GM04504 (cell line): ENCODE measurements at places on chromosomes 6 and 20.

- DNase-seq: no peak
These were observed 277.2 kb downstream of the PRKN start for GRCh38 chr6:162450358-162450757.

DNA sequence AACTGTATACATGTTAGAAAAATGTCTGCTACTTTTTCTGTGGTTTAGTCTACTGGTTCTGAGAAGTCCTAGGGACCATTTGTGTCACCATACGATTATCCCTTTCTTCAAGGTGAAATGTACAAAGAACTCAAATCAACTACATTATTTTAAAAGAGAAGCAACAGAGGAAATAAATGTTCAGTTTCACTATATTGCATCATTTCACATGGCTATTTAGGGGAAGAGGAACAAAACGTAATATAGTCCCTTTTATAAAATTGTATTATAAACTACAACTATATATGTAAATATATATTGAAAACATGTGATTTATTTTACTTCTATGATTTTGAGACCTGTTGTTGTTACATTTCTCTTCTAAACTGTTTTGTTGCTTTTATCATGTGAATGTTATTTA is 1308.0 kb downstream of the EPHA7 start:
- no peak for DNase-seq

DNA sequence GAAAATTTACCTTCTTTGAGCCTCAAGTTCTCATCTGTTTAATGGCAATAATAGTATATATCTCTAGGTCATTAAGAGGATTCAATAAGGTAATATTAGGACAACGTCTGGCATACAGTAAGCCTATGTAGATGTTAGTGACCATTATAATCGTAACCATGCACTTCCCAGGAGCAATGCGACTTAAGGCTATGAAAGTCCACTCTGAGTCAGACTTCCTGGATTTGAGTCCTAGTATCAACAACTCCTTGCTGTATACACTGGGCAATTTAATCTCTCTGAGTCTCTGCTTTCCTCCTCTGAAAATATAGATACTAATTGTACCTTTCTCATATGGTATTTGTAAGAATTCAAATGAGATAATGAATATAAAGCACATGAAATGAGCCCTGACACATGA is 168.1 kb upstream of the HDDC2 start:
- no peak for DNase-seq

DNA sequence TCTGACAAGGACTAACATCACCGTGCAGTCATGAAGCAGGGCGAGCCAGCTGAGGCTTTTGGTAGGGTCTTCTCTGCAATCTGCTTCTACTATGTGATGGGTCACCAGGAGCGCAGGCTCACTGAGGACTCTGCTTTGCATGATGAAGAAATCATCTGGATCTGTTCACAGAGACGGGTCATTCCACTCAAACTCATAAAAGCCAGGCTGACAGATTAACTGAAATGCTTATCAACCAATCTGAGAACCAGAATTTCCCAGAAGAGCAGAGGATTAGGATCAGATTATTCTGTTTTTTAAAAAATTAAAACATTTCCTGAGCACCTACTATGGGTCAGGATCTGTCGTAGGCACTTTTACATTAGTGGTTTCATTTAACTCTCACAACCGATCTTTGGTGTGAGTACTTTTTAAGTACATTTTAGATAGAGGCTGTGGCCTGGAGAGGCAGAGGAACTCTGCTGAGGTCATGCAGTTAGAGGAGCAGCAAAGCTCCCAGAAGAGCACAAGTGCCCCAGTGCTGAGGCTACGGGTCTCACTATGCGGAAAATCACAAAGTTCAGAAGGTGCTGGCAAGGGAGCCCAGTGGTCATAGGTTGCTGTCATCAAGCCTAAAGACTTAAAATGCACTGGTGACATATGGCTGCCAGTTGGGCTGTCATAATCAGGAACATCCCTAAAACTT is 109.1 kb downstream of the BACH2 start:
- no peak for DNase-seq

GRCh38 chr20:7579888-7580287 is 360.4 kb downstream of the HAO1 start:
- no peak for DNase-seq

DNA sequence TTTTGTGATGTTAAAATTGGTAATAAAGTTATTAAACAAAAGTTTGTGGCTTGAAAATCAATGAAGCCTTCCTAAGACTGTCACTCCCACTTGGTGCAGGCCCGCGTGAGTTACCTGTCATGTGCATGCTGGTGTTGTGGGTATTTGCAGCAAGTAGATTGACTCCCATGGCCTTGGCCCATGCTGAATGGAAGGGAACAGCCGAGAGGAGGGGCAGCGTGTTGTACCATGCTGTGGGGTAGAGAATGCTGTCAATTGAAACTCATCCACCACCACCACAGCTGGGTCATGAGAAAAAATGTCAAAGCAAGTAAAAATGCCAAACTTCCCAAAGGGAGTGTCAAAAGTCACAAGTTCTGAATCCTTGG is 12.7 kb upstream of the VNN1 start:
- no peak for DNase-seq

DNA sequence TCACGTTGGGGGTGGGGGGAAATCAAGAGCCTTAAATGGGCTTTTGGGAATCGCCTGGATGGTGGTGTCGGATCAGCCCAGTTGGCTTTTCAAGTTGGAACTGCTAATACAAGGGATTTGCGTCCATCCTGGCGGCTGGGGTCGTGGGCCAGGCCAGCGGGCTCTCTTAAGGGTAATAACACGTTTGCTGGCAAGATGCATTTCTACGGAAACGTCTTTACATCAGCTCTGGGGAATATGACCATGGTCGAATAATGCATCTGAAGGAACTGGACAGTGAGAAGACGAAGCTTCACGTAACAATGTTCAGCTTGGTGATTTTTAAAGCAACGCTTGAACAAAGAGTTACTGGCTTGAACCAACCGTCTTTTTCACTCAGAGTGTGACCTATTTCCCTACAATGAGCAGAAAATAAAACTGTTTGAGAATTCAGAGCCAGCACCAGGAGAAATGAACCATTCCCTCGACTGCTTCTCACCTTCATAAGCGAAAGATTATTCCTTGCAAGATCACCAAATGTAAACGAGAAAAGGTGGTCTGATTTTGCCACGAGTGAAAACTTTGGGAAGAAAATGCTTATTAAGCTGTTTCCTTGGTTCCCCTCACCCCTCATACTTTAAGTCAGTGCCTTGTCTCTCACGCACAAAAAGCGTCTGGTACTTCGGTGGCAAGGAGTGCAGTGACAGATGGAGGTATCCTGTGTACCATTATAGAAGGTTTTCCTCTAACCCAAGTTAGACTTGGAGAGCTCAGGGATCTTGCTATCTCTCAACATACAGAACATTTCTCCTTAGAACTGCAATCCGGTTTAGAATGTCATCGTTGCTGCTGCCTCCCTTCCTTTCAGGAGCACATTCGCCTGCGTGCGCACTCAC is 1.4 kb upstream of the MARCKS start:
- DNase-seq: no peak

- no peak for DNase-seq
These were observed 731 bp downstream of the MAK start for GRCh38 chr6:10837622-10837994.

- DNase-seq: no peak
These were observed 96.1 kb downstream of the NUS1 start for GRCh38 chr6:117771403-117771802.

GRCh38 chr6:5028921-5029320 is 25.1 kb upstream of the RPP40 start:
- no peak for DNase-seq

GRCh38 chr6:1043458-1043836 is 268.5 kb upstream of the FOXQ1 start:
- no peak for DNase-seq

- DNase-seq: no peak
These were observed 59.2 kb upstream of the TFAP2D start for GRCh38 chr6:50654155-50654554.

- no peak for DNase-seq
These were observed 195.6 kb downstream of the PKHD1 start for GRCh38 chr6:51891784-51892183.

GRCh38 chr20:17171746-17172280 is 55.0 kb upstream of the PCSK2 start:
- no peak for DNase-seq

- DNase-seq: peak; percentile 60
These were observed 49.0 kb downstream of the PPARD start for GRCh38 chr6:35391240-35391968.

DNA sequence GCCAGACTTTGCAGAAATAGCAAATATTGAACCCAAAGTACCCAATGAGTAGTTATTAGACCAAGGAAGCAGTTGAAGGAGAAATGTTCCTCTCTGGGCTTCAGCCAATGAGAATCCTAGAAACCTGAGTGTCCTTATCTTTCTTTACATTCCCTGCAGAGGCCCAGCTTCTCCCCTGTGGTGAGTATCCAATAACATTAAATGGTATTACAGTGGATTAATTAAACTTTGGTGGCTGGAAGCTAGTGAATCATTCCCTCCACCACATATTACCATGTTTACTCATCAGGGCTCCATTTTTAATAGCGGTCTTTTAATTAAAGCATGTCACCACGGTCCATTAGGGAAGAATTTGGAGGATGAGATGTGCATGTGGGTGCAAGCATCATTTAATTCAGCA is 74.0 kb downstream of the UNC5CL start:
- no peak for DNase-seq

DNA sequence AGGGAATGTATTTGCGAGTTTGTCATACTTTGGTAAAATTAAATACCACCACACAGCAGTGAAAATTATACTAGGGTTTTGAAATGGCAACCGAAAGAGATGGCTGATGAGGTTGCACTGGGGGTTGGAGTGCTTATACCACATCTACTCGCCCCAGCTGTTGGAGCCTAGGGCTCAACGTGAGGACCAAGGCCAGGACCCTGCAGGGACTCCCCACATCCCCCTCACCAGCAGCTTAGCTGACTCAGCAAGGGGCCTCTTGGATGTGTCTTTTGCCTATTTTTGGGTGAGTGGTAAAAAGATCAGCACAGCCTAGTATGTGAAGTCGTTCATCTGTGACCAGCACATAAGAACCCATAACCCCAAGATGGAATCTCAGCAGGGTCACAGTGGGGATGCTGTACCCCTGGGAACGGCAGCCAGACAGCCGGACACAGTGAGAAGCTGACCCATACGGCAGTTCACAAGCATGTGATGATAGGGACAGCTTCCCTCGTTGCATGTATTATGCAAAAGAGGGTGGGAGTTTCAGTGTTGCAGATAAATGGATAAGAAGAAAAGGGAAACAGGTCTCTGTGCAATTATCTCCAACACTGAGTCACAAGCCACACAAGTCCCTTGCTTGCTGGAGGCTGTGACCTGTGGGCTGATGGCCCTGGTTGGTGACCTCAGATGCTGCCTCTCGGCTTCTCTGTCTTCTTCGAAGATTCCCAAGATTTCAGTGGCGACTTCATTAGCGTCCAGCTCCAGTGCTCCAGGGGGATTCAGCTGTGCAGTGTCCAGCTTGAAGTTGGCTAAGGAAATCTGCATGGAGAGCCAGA is 20.9 kb upstream of the SPO11 start:
- no peak for DNase-seq

- DNase-seq: no peak
These were observed 63.8 kb downstream of the UBR2 start for GRCh38 chr6:42627674-42628073.

- DNase-seq: no peak
These were observed 29.1 kb downstream of the TXLNB start for GRCh38 chr6:139262519-139263300.

GRCh38 chr6:11921017-11921438 is 91.1 kb upstream of the HIVEP1 start:
- peak; percentile 89 for DNase-seq

GRCh38 chr20:63652192-63652980 is 838 bp downstream of the STMN3 start:
- no peak for DNase-seq

- no peak for DNase-seq
These were observed 173.6 kb downstream of the ANKRD60 start for GRCh38 chr20:58054780-58055373.

- DNase-seq: no peak
These were observed 32.7 kb upstream of the NKX2-4 start for GRCh38 chr20:21430020-21430419.
